ENCODE measurements at places on chromosomes 7 and 10. TPM values are rescaled to one million over a fixed set of nuclear protein-coding genes. Genes with fewer than 3 reads are reported as not detected.

KIAA1217 gene
- total RNA-seq = 70.6 TPM

TCF7L2 gene
- 19.2 TPM for total RNA-seq

- no peak for DNase-seq
Measured at GRCh38 chr10:93897070-93897780, 3.4 kb downstream of the SLC35G1 start.

DNA sequence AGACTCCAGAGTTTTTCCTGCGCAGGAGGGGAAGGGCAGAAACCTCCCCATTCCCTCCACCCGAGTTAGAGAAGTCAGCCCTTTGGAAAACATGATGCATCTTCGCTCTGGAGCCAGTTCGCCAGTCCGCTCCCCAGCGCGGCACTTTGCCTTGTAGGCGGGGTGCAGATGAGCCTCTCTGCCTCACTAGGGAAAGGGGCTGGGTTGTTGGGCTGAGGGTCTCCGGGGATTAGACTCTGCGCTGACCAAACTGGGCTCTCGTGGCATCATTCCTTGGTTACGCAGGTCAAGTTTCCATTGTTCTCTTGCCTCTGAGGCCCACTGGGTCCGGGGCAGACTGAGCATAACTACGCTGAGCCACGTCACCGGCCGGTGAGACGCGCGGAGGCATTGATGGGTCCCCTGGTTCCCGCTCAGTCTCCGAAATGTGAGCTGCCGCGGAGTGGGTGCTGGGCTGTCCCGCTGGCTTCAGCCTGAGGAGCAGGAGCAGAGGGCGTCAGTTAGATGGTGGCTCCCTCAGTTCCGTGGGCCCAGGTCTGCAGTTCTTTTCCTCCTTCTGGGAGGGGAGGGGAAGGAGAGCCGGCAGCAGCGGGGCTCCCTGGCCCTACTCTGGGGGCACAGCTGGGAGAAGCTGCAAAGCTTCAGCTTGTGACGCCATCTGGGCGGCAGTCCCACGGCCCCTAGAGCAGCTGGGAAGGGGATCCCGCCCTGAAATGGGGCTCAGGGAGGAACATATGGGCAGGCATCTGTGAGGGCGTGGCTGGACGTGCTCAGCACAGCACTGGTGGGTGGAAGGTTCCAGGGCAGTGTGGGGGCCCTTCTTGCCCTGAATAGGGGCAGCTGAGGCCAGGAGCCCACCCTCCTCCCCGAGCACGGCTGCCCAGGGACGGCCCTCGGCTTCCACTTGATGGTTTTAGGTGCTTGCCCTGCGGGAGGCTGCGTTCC is 121.3 kb upstream of the BTBD16 start:
- peak; percentile 86 for DNase-seq

GRCh38 chr7:2849941-2850766 is 6.0 kb upstream of the GNA12 start:
- DNase-seq = no peak

DNA sequence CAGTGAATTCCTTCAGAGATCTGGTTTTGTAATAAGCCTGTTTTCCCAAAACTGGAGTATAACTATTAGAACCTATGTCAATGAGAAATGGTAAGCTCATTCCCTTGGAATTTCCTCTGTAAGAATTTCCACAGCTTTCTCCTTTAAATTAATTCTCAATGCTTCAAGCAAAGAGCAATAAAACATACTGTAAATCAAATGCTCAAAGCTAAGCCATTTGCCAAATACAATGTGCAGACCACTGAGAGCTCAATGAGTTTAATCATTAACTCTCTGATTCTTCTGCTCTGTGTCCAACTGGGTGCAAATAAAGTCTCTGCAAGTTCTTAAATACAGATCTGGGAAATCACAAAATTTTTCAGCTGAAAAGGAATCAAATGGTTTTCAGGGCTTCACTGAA is 227.6 kb upstream of the IMMP2L start:
- no peak for DNase-seq

GRCh38 chr7:1537535-1538412 is 7.3 kb downstream of the MAFK start:
- DNase-seq = peak; percentile 94

- no peak for DNase-seq
Measured at GRCh38 chr7:133429371-133429770, 176.5 kb downstream of the EXOC4 start.

DNA sequence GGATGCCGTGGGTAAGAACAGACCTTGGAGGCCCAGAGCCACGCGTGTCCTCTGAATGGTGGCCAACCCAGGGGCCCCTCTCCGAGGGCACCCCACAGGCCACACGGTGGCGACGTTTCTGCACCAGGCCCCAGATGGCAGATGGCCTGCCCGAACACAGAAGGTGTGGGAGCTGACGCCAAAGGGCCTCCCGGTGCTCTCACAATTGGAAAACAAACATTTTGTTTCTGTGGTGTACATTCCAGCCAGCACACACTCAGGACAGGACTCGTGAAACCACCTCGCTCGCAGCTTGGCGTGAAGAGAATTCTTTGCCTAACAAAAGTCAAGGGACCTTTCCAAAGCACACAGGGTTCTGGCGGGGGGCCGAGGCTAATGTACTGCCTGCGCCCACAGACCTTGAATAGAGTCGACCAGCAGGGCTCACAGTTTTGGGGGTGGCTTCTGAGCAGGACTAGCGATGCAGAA is 112.1 kb downstream of the FAM53B start:
- no peak for DNase-seq

All from suprapubic skin (tissue), 4 donors.